Left lung (tissue), 14 donors: ENCODE measurements at places on chromosomes 2 and 18.

- H3K27ac ChIP-seq = no peak overlapping the region
- no peak for DNase-seq
- no peaks in the 10 kb centered on the region for H3K4me1 ChIP-seq
- H3K27me3 ChIP-seq = no peaks in the 10 kb centered on the region
Observed at GRCh38 chr2:239678186-239678490, 277.3 kb upstream of the HDAC4 start.

- no peak overlapping the region for H3K27ac ChIP-seq
- no peaks in the 10 kb centered on the region for H3K36me3 ChIP-seq
- H3K4me3 ChIP-seq = no peak overlapping the region
- DNase-seq = no peak
- no peaks in the 10 kb centered on the region for H3K4me1 ChIP-seq
- H3K27me3 ChIP-seq = no peaks in the 10 kb centered on the region
Observed at GRCh38 chr2:29215739-29216608, 100.8 kb downstream of the CLIP4 start.

DNA sequence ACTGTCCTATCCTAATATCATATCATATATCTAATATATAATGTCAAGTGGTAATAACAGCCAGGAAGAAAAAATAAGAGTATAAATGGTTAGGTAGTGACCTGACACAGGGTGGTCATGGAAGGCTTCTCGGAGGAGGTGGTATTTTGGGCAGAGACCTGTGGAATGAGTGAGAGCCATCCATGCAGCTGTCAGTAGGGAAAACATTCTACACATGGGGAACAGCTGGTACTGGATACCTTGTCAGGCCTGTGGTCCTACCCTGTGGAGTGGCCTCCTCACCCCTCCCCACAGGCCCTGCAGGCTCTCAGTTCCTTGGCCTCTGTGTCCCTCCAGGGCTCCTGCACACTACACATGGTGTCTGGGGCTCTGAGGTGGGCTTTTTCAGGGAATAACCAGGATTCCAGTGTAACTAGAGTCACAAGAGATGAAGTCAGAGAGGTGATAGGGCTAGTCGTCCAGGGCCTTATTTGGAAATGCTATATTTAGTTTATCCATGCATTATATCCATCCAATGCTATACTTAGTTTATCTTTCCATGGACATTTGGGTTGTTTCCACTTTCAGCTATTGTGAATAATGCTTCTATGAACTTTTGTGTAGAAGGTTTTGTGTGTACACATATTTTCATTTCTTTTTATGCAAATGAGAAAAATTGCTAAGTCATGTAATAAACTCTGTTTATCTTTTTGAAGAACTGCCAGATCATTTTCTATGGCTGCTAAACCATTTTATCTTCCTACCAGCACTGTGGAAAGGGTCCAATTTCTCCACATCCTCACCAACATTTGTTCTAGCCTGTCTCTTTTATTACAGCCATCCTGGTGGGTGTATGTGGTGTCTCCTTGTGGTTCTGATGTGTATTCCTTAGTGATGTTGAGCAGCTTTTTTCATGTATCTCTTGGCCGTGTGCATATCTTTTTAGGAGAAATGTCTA is 75.6 kb downstream of the TPGS2 start:
- H3K4me3 ChIP-seq = no peak overlapping the region
- H3K36me3 ChIP-seq = no peaks in the 10 kb centered on the region
- no peak overlapping the region for H3K27ac ChIP-seq

DNA sequence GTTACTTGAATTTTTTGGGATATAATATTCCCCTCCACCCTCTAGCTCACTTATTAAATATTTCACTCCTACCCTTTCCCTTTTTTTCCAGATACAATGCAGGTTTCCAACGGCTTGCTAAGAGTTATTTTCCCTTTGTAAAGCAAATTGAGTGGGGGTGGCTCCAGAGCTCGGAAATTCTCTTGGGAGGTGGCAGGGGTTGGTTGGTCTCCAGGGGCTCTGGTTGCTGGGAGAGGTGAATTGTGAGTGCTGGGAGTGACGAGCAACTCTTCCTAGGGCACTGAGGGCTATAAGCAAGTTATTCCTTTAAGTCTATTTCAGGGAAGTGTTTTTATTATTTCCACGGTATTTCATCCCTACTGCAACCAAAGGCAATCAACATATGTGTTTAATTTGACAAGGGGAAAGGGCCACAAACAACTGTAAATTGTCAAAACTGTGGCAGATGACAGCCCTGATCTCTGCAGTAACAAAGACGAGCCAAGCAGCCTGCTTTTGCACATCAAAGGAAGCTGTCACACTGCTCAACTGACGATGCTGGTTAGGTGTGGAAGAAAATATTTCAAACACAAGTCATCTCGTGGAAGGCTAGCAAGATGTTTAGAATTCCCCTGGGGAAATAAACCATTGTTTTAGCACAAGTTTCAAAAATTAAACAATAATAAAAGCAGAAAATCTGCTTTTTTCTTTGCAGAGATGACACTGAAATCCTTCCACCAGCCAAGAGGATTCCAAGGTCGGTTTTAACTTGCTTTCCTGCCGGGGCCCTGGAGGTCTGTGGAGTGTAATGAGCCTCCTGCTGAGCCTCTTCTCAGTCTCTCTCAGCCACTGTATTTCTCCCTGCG is 34.8 kb upstream of the ASXL2 start:
- H3K27ac ChIP-seq = no peak overlapping the region
- no peak overlapping the region for H3K4me3 ChIP-seq
- no peaks in the 10 kb centered on the region for H3K4me1 ChIP-seq

- H3K27me3 ChIP-seq = no peaks in the 10 kb centered on the region
- no peak overlapping the region for H3K27ac ChIP-seq
- no peak for DNase-seq
- H3K4me1 ChIP-seq = no peaks in the 10 kb centered on the region
Observed at GRCh38 chr2:223227338-223227737, 175.3 kb downstream of the KCNE4 start.

- no peaks in the 10 kb centered on the region for H3K4me1 ChIP-seq
- no peaks in the 10 kb centered on the region for H3K36me3 ChIP-seq
- no peak overlapping the region for H3K27ac ChIP-seq
- no peaks in the 10 kb centered on the region for H3K27me3 ChIP-seq
- H3K4me3 ChIP-seq = no peak overlapping the region
Observed at GRCh38 chr18:36697905-36698304, 130.9 kb downstream of the TPGS2 start.

DNA sequence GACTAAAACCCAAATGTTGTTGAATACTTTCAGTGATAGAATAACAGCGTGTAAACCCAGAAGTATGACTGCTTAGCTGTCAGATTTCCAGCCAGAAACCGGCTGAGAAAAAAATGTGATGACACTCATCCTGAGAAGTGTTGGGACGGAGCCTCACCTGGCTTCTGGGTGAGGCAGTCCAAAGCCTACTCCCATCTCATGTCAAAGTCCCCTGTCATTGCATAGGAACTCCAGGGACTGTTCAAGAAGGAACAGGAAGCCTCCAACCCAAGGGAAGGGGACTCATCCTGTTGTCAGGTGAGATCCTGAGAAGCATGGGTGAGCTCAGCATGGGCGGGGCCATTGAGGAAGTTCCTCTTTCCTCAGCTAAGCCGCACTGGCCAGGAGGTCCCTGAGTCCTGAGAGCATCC is 11.3 kb upstream of the CHRNA1 start:
- H3K4me3 ChIP-seq = no peak overlapping the region
- no peak overlapping the region for H3K27ac ChIP-seq
- H3K4me1 ChIP-seq = peaks cover 17% of the 10 kb centered on the region
- no peaks in the 10 kb centered on the region for H3K27me3 ChIP-seq
- no peak for DNase-seq

DNA sequence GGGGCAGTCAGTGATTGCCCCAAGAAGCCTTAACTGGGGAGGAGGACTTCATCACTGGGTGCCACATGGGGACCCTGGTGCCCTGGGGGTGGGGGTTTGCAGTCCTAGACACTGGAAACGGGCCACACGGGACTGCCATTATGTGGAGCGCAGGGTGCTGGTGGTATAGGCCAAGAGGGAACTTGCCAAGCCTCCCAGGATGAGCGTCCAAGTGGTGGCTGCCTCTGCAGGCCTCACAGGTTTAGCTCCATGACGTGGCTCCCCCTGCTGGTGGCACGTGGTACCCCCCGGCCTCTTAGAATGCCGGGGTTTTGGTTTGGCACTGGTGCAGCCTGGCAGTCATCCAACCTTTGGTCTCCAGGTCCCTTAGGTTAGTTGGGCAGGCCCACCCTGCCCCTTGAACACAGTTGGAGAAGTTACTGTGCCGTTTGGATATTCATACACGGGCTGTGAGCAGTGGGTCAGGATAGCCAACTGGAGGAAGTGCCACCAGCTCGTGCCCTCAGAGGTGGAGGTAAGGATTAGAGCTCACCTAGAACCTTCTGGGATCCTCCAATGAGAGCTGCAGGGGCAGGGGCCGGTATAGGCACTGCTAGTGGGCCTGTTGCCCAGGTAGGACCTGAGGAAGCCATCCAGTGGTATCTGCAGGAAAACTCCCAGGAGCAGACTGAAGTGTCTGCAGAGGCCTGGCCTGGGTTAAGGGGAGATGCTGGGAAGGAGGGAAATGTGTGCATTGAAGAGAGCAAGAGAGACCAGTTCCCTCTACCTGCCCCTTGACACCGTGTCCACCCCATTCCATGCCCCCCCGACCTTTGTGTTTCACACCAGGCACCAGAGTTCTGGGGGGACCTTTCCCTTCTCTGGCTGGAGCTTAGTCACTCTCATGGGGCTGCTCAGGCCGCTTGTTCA is 5.7 kb downstream of the PTMA start:
- no peak overlapping the region for H3K4me3 ChIP-seq
- peaks cover 11% of the 10 kb centered on the region for H3K4me1 ChIP-seq
- H3K36me3 ChIP-seq = peaks cover 24% of the 10 kb centered on the region
- H3K27me3 ChIP-seq = no peaks in the 10 kb centered on the region
- H3K27ac ChIP-seq = peak overlapping the region; percentile 39

- no peak overlapping the region for H3K27ac ChIP-seq
- DNase-seq = no peak
- H3K4me3 ChIP-seq = no peak overlapping the region
- H3K36me3 ChIP-seq = peaks cover 4% of the 10 kb centered on the region
- no peaks in the 10 kb centered on the region for H3K4me1 ChIP-seq
Observed at GRCh38 chr2:216156822-216157221, 47.7 kb downstream of the XRCC5 start.

- peaks cover 26% of the 10 kb centered on the region for H3K4me1 ChIP-seq
- H3K36me3 ChIP-seq = no peaks in the 10 kb centered on the region
- no peak overlapping the region for H3K4me3 ChIP-seq
- DNase-seq = no peak
Observed at GRCh38 chr2:217944923-217945322, 57.9 kb downstream of the TNS1 start.

- H3K4me1 ChIP-seq = no peaks in the 10 kb centered on the region
- H3K4me3 ChIP-seq = no peak overlapping the region
- H3K36me3 ChIP-seq = no peaks in the 10 kb centered on the region
Observed at GRCh38 chr2:9287400-9288045, 80.9 kb downstream of the ASAP2 start.

- H3K36me3 ChIP-seq = no peaks in the 10 kb centered on the region
- no peak overlapping the region for H3K27ac ChIP-seq
- H3K4me1 ChIP-seq = no peaks in the 10 kb centered on the region
- no peaks in the 10 kb centered on the region for H3K27me3 ChIP-seq
Observed at GRCh38 chr2:37085731-37086147, 1.4 kb downstream of the GPATCH11 start.

DNA sequence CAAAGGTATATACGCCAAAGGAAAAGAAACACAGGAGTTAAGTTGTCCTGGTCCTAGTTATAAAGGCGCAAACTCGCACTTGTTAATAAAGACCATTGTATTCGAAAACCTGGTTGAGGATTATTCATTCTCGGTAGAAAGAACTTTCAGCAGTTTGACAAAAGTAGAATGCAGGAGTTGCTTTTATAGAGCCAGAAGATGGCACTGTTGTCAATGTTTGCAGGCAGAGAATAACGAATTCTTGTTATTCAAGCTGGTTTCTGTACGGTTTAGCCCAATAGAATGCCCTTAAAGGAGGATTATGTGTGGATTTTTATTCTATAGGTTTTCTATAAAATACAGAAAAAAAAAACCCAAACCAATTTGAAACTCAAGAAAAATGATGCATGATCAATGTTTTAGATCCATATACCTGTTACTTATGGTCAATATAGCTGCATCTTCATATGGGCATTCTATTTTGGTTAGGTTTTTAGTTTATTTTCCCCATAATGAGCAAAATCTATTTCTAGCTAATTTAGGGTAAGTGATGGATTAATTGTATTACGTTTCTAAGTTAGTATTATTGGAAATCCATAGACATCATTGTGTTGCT is 510.3 kb downstream of the PLCL1 start:
- no peak overlapping the region for H3K27ac ChIP-seq
- no peaks in the 10 kb centered on the region for H3K36me3 ChIP-seq
- H3K4me3 ChIP-seq = no peak overlapping the region

GRCh38 chr2:161943011-161943410 is 131.0 kb downstream of the DPP4 start:
- no peak overlapping the region for H3K27ac ChIP-seq
- no peak for DNase-seq
- no peaks in the 10 kb centered on the region for H3K36me3 ChIP-seq
- H3K4me1 ChIP-seq = no peaks in the 10 kb centered on the region
- H3K4me3 ChIP-seq = no peak overlapping the region
- no peaks in the 10 kb centered on the region for H3K27me3 ChIP-seq

GRCh38 chr18:24582771-24583170 is 122.3 kb downstream of the HRH4 start:
- H3K4me1 ChIP-seq = no peaks in the 10 kb centered on the region
- no peaks in the 10 kb centered on the region for H3K27me3 ChIP-seq
- no peaks in the 10 kb centered on the region for H3K36me3 ChIP-seq
- DNase-seq = no peak
- no peak overlapping the region for H3K4me3 ChIP-seq
- H3K27ac ChIP-seq = no peak overlapping the region

DNA sequence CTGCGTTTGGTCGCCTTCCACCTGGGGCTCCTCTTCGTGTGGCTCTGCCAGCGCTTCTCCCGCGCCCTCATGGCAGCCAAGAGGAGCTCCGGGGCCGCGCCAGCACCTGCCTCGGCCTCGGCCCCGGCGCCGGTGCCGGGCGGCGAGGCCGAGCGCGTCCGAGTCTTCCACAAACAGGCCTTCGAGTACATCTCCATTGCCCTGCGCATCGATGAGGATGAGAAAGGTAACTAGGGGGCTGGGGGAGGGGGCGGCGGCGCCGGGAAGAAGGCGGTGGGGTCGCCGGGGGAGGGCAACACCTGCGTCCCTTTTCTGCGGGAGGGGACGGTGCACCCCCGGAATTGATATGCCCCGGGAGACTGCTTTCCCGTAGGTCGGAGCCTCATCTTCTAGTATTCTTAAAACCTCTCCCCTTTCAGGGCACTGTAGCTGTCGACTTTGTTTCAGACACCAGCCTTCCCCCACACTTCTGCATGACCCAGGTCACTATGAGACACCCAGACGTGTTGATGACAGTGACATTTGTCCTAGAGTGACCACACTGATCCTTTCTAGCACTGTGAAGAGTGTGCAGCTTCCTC is 755 bp downstream of the SPAST start:
- H3K4me1 ChIP-seq = peaks cover 8% of the 10 kb centered on the region
- H3K4me3 ChIP-seq = peak overlapping the region; percentile 95
- H3K27ac ChIP-seq = peak overlapping the region; percentile 96
- H3K36me3 ChIP-seq = no peaks in the 10 kb centered on the region

DNA sequence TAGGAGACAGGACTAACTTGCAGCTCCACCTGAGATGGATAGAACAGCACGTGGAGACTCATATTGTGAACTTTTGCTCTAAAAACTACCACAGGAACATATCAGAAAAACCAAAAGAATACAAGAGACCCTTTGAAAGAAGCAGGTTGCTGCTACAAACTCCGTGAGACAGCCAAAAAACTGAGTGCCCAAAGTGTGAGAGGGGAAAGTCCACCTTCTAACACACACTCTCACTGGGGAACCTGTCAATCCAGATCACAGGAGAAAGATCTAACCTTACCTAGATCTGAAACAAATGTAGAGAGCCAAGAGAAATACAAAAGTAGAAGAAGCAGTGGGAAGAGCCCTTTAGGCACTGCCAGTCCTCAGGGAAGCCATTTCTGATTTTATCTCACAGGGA is 46.3 kb upstream of the SPOPL start:
- H3K36me3 ChIP-seq = no peaks in the 10 kb centered on the region
- no peak overlapping the region for H3K4me3 ChIP-seq
- no peak overlapping the region for H3K27ac ChIP-seq
